Stimulated activated CD8-positive, alpha-beta memory T cell treated with anti-CD3 and anti-CD28 coated beads, Interleukin-2, amount 100 ng/mL, for 48 hours (primary cell): ENCODE measurements at places on chromosomes 11 and 22.

- no peak for DNase-seq
These were observed 68.3 kb downstream of the HIPK3 start for GRCh38 chr11:33325451-33325850.

- DNase-seq, result no peak
These were observed 2.6 kb downstream of the HDAC10 start for GRCh38 chr22:50248196-50249081.

DNA sequence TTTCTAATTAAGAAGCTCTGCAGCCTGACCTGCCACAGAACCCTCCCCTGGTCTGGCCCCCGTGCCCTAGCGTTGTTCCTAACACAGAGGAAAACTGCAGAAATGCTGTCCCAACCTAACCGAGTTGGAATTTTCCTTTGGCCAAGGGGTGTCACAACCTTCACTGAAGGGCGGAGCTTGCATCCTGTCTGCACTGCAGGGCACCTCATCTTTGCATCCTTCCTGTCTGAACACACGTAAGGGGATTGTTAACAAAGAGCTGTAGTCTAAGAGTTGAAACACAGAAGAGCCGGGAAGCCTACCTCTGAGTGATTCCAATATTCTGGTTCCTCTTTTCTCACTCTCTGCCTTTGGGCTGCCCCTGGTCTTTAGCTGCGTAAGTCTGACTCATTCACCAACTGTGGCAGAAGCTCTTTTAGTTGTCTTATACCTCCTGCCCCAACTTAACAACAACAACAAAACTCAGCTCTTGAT is 1.6 kb downstream of the DIXDC1 start:
- DNase-seq, result no peak

DNA sequence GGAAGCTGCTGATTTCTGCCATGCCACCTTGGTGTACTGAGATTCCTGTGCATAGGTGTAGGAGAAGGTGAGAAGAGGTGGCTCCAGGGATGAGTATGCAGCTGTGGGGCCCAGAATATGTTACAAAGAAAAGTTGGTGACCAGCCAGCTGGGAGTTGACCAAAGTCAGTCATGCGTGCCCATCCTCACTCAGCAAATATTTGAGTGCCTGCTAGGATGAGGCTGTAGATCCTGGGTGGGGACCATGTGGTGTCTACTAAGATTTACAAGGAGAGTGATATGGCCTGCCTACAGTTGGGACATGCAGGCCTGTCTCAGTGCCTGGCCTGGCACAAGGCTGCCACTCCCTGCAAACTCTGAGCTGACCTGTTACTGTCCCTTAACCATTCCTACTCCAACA is 19.4 kb downstream of the RNF185 start:
- no peak for DNase-seq

GRCh38 chr11:22624742-22625447 is 728 bp downstream of the FANCF start:
- peak; percentile 42 for DNase-seq

- DNase-seq, result no peak
These were observed 49.8 kb upstream of the BLID start for GRCh38 chr11:122165607-122166371.

GRCh38 chr22:25399649-25400151 is 164.8 kb upstream of the GRK3 start:
- no peak for DNase-seq

- no peak for DNase-seq
These were observed 6.5 kb downstream of the TMEM258 start for GRCh38 chr11:61785837-61786402.

DNA sequence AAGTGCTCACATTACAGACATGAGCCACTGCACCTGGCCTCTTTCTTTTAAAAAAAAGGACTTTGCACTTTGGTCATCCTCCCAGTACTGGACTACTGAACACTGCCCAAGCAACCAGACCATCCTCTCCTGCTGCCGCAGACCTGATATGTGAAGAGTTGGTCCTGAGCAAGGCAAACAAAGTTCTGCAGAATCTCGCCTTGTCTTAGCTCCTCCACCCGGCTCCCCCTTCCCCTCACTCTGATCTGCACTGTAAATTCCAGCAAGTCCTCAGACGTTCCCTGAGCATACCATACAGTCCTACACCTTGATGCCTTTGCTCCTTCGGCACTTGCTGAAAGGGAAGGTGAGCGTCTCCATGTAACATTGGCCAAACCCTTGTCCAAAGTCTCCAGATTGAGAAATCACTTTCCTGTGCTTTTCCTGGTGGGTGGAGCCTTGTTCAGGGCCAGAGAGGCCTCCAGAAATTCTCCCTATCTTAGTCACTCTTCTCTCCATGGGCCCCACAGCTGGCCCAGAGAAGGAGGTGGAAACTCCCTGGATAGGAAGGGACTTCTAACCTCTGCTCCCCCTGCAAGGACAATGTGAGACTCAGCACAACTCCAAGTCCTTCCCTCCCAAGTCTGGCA is 47.0 kb upstream of the TIMP3 start:
- no peak for DNase-seq

DNA sequence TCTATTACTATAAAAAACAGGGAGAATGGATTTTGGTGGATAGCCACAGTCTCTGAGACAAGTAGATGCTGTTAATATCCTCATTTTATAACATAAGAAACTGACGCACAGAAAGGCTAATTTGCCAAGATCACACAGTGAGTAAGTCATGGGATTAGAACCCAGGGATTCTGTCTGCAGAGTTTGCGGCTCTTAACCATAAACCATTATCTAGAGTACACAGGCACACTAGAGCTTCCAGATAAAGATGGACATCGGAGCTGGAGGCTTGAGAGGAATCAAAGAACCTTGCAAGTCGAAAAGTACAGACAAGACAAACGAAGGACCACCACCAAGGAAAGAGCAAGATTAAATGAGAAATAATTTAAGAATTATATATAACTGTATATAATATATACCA is 11.3 kb downstream of the LGALS12 start:
- DNase-seq, result no peak
